Left colon (tissue), 2 donors: ENCODE measurements at places on chromosomes 3 and 15. TPM values are rescaled to one million over a fixed set of nuclear protein-coding genes. Genes with fewer than 3 reads are reported as not detected.

CCDC13 gene
- 2.3 TPM for total RNA-seq

PLD1 gene
- total RNA-seq, result 109 TPM

IL17RD gene
- 2.7 TPM for total RNA-seq

PRSS50 gene
- total RNA-seq, result not detected

PGBD4 gene
- total RNA-seq, result 1.4 TPM

SPINK8 gene
- total RNA-seq, result not detected

HES1 gene
- total RNA-seq, result 98.7 TPM

FYTTD1 gene
- 32.6 TPM for total RNA-seq

HRH1 gene
- total RNA-seq, result 13.8 TPM

ZNF662 gene
- 5.9 TPM for total RNA-seq

SI gene
- total RNA-seq, result 53.2 TPM

CAMKV gene
- 0.34 TPM for total RNA-seq

- no peak for DNase-seq
Measured at GRCh38 chr15:73885954-73886700, 12.8 kb downstream of the TBC1D21 start.

GRCh38 chr3:124283652-124284023 is 291.7 kb upstream of the ROPN1 start:
- no peak for DNase-seq

GRCh38 chr3:189632242-189632641 is 1.1 kb downstream of the TP63 start:
- no peak for DNase-seq

DNA sequence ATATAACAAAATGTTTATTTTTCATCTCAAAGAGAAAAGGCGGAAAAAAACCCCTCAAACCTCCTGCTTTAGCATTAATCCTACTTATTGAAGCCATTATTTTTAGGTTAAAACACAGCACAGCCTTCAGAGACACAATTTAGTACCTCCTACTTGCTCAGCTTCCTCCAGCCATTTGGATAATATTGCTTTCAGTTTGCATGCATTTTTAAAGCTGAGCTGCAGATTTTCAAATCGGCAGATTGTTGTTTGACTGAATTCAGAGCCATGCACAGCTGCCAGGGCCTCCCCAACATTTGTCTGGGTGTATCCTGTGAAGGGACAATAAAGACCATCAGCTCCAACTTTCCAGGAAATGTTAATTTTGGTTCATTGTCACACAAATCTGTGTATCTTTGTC is 14.5 kb downstream of the POU1F1 start:
- no peak for DNase-seq

- no peak for DNase-seq
Measured at GRCh38 chr3:117499189-117499870, 789.8 kb downstream of the TUSC7 start.

DNA sequence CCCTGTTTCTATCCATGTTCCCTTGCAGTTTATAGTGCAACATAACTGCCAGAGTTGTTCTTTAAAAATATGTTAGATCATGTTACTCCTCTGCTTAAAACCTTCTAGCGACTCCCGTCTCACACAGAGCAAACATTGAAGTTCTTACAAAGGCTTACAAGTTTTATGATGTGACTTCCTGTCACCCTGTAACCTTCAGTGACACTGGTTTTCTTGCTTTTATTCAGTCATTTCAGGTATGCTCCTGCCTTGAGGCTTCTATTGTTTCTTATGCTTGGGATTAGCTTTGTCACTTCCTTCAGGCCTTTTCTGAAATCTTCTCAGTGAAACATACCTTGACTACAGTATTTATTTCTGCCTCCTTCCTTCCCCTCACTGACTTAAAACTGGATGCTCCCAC is 252.1 kb downstream of the DOCK3 start:
- DNase-seq, result no peak

DNA sequence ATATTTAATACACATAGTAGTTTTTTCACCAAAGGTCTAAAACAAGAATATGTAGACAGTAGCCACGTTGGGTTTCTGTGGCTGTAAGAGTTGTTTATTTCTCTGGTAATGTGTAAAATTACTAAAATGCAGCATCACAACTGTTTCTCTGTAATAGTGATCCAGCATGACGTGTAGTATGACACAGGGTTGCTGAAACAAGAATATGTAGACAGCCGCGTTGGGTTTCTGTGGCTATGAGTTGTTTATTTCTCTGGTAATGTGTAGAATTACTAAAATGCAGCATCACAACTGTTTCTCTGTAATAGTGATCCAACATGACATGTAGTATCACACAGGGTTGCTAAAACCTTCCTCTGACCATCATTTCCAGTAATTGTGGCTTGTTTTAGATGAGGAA is 153.6 kb upstream of the ZNF717 start:
- no peak for DNase-seq

- no peak for DNase-seq
Measured at GRCh38 chr15:73928241-73928579, 1.9 kb downstream of the LOXL1 start.

GRCh38 chr3:54917174-54917573 is 10.7 kb downstream of the LRTM1 start:
- no peak for DNase-seq

- DNase-seq, result peak; percentile 34
Measured at GRCh38 chr3:2303566-2303965, 204.9 kb downstream of the CNTN4 start.

DNA sequence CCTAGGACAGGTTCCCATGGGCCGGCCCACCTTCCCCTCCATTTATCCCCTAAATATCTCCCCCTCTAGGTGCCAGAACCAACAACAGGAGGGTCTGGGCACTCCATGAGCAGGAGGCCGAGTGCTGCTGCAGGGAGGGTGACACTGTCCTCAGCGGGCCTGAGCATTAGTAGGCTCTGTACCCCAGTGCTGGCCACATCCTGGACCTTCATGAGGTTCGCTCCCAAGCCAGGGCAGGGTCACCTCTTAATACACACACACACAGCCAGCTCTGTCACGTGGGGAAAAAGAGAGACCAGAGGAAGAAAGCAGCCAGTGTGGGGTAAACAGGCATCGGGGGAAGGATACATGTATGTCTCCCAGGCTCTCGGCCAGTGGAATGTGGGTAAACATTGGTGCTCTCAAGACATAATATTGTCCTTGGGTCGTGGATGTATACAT is 27.9 kb upstream of the SEMA3F start:
- no peak for DNase-seq

- DNase-seq, result no peak
Measured at GRCh38 chr3:122255757-122256439, 69.2 kb upstream of the CSTA start.

- no peak for DNase-seq
Measured at GRCh38 chr3:63450023-63450422, 171.9 kb downstream of the SYNPR start.

DNA sequence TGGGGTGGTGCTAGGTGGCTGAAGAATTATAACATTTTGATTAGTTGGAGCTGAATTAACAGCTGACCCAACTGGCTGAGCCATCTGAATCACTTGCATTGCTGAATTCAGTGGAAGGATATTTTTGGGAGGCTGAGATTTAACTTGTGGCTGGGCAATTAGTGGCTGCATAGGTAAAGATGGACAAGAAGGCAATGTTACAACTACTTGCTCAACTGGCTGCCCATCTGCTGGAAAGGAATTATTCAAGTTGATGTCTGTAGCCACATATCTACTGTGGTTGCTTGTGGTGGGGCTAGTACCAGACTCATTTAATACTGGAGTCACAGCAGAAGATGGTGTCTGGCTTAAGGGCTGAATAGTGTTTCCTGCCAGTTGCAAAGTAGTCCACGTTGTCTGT is 36.4 kb downstream of the USF3 start:
- DNase-seq, result no peak

- DNase-seq, result peak; percentile 52
Measured at GRCh38 chr3:28134792-28135375, 106.5 kb upstream of the CMC1 start.

DNA sequence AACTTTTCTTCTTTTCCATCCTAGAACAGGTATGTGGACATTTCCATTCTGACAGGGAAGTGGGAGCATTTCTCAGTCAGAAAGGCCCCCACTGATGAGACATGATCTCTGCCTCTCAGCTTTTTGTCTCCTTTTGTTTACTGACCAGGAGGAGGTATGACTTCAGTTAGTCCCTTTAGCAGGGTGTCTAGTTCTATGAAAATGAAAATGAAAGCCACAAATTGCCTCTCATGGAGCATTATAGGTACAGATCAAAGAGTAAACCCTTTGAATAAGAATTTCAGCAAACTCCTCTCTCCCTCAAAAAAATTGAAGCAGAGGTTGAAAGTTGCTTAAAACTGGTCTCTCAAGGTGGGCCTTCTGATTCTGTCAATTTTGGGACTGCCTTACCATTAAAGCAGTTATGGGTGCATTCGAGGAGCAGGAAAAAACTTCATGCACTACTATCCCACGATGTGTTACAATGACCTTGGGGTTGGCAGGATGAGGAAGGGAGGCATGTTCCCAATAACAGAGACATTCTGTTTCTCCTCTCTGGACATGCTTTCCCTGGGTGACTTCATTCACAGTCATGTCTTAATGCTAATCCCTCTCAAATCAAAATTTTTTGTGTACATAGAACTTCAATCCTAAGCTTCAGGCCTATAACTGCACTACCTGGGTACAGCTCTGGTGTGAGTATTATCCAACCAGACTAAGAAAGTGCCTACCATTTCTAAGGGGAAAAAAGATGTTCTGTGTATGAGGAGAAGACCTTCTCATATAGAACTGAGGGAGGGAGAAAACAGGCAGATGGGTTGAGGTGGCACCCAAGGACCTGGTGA is 50.6 kb upstream of the TBC1D23 start:
- DNase-seq, result no peak

DNA sequence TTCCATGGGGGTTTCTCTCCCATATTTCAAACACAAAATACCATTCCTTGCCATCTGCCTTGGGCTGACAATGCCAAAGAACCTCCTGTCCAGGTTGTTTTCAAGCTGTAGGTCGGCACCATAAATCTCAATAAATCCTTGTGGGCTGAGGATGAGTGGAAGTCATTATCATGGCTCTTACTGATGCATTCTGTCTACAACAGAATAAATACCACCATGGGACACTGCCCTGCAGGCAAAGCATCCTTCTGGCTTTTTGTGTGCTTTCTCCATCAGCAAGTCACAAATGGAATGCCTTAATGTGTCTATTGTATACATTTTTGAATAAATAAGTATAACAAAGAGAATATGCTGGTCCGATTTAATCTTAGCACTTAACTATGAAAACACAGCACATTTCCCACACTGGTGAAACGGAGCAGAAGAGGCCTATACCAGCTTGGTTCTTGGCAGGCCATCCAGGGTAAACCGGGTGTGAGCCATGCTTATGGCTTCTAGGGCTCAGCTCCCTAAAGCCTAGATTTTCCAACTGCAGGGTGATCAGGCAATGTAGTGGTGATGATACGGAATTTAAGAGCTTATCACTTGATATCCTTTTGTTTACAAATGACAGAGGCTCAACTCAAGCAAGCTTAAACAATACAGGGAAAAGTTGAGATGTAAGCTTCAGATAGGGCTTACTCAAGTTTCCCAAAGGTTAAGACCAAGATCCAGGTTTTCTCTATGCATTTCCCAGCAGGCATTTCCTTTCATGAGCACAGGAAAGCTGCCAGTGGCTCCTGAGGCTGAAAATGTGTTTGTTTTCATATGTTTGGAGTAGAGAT is 133.2 kb upstream of the LRTM1 start:
- DNase-seq, result no peak

GRCh38 chr3:194767446-194768207 is 81.9 kb downstream of the FAM43A start:
- no peak for DNase-seq

DNA sequence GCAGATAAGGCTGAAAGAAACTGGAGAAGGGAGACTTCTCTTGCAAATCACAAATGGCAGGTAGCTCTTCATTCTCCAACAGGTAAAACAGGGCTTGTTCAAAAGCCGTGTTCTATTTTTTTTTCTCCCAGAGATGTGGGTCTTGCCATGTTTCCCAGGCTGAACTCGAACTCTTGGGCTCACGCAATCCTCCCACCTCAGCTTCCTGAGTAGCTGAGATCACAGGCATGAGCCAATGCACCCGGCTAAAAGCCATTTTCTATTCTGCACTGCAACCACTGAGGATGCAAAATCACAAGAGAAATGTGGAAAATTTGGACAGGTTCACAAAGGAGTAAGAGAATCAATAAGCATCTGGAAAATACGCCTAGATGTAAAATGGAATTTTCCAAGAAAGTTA is 19.5 kb downstream of the EIF4E3 start:
- no peak for DNase-seq
